ENCODE measurements at places on chromosomes 3 and 15.

GRCh38 chr3:171788546-171789351 is 21.5 kb downstream of the PLD1 start:
- no peak for DNase-seq

- no peak for DNase-seq
Measured at GRCh38 chr15:52733696-52734255, 54.6 kb upstream of the ATOSA start.

DNA sequence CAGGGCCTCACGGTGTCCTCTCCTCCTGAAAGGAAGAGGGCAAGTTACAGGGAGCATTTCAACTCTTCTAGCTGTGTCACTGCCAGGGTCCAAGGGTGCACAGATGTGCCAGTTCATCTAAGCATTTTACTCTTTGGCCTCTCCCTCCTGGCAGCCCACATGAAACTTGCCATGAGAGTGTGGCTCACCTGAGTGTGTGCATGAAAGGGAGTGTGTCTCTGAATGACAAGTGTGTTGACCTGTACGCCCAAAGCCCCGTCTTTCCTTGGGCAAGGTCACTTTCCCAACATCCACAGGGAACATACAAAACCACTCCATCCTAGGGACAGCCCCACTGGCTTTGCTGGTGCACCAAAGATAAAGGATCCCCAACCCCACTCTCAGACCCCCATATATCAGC is 280.0 kb downstream of the NTRK3 start:
- no peak for DNase-seq

GRCh38 chr15:85031944-85032558 is 50.4 kb downstream of the PDE8A start:
- DNase-seq: no peak

DNA sequence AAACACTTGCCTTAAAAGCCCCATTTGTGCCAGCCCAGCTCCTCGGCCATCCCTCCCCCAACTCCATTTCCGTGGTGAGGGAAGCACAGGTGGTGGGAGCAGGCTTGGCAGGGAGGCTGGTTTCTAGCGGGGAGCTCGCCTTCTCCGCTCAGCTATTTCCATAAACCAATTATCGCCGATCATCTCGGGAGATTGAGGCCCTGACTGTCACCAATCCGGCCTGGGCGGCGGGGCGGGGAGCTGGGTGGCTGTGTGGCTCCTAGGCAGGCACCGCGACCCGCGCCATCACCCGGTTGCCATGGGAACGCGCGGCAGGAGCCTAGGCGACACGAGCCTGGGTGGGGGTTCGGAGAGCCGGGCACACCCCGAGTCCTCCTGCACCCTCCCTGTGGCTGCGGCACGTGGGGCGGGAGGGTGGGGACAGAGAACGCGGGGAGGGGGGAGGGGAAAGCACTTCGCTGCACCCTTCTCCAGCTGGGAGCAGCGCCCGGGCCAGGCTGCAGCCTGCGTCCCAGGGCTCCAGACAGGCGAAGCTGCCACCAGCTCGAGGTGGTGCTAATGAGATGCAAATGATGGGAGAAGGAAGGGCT is 9.3 kb downstream of the CCDC33 start:
- peak; percentile 11 for DNase-seq

- DNase-seq: no peak
Measured at GRCh38 chr3:113717818-113718217, 21.4 kb upstream of the USF3 start.

GRCh38 chr3:178671791-178672190 is 135.6 kb downstream of the KCNMB2 start:
- DNase-seq: no peak

DNA sequence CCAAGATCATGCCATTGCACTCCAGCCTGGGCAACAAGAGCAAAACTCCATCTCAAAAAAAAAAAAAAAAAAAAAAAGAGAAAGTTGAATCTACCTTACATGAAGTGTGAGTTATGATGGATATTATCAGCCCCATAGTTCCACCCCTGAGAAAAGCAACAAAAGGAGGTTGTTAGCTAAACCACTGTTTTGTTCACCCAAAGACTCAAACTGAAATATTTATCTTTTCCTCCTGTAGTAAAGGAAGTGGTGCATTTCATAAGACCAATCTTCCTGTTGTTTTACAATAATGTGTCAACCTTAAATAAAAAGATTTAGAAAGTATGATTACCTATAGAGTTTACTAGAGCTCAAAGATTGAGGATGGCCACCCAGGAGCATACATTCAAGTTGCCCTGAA is 18.7 kb upstream of the TRMT10C start:
- DNase-seq: peak; percentile 69

DNA sequence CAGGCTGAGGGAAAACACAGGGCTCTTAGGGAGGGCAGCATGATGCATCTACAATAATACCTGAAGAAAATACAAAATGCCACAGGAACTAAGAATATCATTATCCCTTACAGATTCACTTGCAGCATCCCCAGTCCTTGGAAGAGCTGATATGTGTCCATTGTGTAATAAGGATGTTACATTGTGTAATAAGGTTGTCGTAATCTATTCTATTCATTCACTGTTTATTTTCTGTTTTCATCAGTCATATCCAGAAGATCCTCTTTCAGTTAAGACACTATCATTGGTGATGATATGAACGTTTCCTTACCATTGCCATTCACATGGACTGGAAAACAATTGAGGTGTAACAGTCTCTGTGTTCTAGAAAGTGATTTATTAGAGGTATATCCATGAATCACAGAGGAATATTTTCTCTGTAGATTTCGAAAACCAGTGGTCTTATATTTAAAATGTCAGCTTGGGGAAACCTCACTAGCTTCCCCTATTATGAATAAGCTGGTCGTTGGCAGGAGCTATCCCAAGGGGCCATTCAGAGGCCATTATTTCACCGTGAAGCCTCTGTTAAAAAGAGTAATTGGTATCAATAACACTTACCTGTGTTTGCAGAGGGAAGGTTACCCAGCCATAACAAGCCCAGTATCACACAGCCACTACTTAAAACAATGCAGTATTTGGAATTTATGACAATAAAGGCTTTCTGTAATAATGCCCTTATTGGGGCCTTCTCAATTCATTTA is 241.1 kb downstream of the ZNF385D start:
- no peak for DNase-seq

DNA sequence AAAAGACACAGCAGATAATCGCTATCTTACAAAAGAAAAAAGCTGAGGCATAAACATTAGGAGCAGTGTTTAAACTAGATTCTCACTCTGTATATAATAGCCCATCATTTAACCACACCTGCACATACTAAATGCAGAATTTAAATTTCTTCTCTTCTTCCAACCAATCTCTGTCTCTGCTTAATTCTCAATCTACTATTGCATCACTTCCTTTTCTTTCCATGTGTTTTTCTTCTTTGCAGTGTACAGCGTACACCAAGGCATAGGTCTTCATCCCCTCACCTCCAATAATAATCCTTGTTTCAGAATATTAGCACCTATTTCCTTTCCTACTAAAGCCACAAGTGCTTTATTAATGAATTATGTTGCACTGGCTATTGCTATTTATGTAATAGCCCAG is 90.9 kb downstream of the NR1I2 start:
- DNase-seq: no peak

DNA sequence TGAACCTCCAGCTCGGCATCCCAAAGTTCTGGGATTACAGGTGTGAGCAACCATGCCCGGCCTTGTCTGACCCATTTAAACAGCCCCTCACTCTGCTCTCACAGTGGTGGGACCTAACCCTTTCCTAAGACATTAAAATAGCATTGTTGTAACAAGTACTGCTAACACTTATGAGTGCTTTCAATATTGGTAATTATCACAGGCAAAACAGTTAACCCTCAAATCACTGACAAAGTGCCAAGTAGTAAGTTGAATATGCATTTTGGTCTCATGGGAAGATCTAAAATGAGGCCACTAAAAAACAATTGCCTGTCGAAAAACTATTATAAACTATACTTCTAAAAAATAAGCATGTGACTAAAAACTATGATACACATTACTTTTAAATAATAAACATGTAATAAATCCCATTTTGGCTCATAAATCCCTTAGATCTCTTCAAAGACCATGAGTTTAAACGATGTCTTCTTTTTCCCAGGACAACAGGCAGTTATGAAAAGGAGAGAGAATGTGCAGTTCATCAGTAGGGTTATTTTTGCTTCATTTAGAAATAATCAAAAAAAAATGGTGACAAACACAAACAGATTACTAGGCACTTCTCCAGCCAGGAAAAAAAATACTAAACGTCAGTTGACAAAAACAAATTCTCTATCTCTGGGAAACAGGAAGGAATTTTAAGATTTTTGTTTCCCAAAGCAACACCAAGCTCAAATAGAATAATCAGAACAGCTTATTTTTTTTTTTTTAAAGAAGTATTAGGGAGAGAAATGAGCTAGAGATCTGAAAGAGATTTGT is 95.4 kb downstream of the RFTN1 start:
- no peak for DNase-seq

DNA sequence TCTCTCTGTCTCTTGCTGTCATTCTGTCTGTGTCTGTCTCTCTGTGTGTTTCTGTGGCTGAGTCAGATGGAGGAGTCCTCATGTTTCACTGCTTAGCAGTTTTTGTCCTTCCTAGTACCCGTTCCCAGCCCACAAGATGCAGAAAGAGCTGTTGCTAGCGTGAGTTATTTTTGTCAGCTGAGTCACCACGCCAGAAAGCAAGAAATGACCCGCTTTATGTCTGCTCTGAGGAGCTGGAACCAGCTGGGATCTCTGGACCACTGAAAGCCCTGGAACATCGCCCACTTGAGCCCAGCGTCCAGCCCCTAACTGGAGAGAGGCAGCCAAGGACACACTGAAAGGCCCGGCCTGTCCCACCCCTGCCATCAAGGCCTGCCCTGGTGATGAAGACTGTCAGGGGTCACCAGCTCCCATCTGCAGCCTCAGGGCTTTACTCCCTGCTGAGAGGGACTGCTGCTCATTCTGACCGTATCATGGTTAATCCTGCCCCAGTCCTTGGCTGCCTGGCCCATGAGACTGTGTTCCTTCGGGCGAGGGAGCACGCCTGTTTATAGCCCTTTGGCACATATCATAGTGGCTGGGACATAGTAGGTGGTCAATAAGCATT is 101.7 kb upstream of the TPM1 start:
- DNase-seq: peak; percentile 68

DNA sequence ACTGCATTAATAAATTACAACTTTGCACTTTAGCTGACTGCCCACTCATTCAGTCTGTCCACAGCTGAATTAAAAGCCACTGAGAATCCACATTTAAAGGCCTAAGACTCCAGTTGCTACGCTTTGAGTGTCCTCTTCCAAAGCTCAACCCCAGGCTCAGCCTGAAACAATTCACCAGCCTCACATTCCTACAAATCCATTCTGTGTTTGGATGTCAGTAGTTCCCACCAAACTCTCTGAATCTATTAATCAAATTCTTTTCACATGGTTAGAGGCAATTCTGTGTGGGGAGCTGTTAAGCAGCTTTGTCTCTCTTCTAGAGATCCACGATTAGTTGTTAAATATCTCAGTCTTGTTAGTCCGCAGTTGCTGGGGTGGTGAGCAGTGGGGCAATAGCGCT is 116.8 kb upstream of the UBE2E2 start:
- DNase-seq: no peak

DNA sequence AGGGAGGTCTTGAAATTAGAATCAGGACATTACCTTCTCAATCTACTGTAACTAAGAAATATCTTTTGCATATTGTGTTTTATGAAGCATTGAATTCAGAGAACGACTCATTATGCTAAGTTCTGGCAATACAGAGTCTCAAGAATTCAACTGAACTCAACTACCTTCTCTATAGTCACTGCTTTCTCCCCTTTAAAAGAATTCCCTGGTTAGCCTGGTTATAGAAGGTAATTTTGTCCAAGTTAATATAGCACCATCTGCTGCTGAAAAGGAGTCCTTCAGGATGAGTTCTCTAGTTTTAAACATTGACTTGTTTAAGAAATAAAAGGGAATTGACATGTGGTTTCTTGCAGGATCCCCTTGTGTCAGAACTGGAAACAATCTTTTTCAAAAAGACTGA is 60.2 kb downstream of the IL16 start:
- DNase-seq: no peak

GRCh38 chr3:118889691-118890090 is 145.0 kb downstream of the IGSF11 start:
- DNase-seq: no peak

- DNase-seq: no peak
Measured at GRCh38 chr3:136860541-136860940, 1.5 kb upstream of the NCK1 start.

- DNase-seq: no peak
Measured at GRCh38 chr3:8886546-8886945, 76.7 kb downstream of the RAD18 start.

DNA sequence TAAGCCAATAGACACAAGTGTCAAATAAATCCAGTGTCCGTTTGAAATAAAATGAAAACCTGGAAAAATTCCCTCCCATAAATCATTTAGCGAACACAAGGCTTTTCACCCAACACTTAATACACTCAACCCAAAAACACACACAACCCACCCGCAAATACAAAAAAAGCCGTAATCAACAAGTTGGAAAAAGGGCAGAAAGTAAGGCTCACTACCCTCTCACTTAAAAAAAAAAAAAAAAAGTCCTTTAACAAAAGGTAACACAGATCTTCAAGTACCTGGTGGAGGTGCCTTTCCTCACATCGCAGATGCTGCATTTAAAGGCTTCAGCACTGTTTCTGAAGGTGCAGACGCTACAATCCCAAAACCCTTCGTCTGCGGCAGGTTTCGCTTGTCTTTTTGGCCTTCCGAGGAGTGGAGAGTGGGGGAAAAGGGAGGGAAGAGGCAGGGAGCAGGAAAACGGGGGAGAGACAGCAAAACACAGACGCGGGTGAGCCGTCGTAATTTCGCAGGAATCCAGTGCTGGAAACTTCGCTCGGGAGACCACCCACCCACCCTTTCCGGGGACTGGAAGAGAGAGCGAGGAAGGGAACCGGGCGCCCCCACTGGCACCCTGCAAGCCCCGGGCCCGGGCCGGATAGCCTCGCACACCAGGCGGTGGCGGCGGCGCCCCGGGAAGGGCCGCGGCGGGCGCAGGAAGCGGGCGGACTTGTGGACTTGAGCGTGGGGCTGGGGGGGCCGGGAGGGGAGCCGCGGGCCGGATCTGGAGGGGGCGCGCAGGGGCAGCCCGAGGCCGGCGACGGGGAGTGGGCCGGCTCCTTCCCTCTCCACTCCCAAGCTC is 401.8 kb downstream of the SHQ1 start:
- peak; percentile 21 for DNase-seq

DNA sequence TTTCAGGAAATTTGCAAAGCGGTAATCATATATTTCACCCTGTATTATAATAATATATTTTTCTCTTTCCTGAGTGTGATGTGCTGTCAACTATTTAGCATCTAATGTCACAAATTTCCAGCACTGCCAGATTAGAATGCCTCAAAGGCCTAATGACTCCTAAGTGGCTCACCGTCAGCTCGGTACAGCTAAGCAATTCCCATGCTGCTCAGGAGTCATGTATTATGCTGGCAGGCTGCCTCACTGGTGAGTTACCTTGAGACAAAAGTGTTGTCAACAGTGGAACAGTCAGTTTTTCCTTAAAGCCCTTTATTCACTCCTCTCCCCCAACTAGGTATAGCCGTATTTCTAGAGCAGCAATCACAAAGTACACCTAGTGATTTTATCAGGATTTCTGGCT is 83.6 kb downstream of the NSUN3 start:
- no peak for DNase-seq
